ENCODE measurements at places on chromosomes 3 and 15.

DNA sequence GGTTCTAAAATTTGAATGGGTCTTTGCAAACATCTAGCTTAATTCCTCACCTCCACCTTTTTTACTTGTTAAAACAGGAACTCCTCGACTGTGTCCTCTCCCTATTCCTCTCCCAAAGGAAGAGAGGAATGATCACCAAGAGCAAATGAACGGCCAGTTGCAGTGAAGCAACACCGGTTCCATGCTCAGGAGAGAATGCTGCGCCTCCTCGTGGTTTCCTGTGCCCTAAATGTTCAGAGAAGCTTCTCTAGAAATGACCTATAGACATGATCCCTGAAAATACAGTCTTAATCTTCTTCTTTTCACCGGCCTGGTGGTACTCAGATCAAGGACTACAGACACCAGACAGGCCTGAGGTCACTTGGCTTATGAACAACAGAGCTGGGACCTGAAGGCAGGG, 65.1 kb upstream of the GUCA1C start:
- no peak for DNase-seq

DNA sequence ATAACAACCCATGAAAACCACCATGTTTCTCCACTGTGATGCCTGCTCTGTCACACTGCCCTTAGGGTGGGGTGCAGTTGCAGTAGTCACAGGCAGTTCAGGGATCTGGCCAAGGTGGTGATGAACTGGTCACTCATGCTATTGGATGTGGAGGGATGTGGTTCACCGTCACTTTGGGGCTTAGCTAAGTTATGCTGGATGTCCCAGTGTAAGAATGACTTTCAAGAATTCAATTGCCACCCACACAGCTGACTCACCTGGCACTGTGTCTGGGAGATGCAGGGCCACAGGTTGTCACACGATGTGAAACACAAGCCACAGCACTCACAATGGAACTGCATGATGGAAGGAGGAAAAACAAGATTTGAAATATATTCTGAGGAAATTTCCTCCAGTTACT, 146.1 kb upstream of the CTNNB1 start:
- DNase-seq, result no peak

DNA sequence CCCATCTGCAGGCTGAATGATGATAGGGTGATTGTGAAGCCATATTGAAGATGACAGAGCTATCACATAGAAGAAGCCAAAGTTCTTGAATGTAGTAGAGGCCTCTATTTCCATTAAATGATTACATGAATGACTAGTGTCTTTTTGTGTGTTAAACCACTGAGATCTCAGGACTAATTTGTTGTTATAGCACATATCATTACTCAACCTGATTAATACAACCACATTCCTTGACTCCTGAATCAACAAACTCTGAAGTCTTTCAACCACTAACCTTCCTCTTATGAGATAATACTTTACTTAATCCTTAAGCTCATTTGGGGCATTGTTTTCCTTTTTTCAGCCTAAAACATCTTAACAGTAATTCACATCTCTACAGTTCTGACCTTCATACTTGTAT, 564.5 kb upstream of the ADAMTS9 start:
- DNase-seq, result no peak

GRCh38 chr15:63504979-63505841, 817 bp downstream of the USP3 start:
- peak; percentile 50 for DNase-seq

- no peak for DNase-seq
Measured at GRCh38 chr3:43871627-43872245, 181.0 kb downstream of the ABHD5 start.

DNA sequence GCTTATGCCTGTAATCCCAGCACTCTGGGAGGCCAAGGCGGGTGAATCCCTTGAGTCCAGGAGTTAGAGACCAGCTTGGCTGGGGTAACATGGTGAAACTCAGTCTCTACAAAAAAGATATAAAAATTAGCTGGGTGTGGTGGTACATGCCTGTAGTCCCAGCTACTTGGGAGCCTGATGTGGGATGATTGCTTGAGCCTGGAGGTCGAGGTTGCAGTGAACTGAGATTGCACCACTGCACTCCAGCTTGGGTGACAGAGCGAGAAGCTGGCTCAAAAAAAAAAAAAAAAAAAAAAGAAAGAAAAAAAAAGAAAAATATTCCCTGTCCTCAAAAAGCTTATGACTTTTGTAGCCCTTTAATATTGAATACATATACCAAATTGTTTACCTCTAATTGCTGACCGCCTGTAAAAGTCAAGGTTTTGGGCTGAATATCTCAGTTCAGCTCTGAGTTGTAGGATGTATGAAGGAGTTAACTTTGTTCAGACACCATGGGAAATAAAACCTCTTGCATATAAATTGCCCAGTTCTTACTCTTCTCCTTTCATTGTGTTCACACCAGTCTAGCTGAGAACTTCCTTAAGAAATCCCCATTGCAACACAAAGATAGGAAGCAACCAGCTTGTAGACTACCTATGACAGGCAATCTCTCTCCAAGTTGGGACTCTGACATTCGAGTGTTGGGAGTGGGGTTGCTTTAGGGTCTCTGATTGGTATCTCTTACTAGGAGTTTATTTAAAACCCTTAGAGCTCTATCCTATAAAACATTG, 97.6 kb upstream of the RASGRP1 start:
- no peak for DNase-seq

DNA sequence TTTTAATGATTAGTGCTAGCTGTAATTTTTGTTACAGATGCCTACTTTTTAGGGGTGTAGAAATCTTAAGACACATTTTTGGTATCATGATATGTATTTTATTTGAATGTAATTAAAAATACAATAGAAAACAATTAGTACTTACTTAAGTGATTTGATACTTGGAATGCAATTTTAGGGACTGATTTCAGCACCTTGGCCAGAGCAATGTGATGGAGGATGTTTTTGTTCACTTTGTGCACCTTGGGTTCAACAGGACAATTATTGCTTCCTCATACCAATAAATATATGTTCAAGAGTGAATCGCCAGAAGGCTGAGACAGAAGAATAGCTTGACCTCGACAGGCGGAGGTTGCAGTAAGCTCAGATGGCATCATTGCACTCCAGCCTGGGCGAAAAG, 22.3 kb downstream of the GMNC start:
- DNase-seq, result no peak

- no peak for DNase-seq
Measured at GRCh38 chr15:61575597-61575996, 346.5 kb upstream of the RORA start.

GRCh38 chr3:71037775-71038174, 545.8 kb downstream of the FOXP1 start:
- DNase-seq, result no peak

GRCh38 chr15:48966595-48967301, 3.0 kb upstream of the SHC4 start:
- no peak for DNase-seq

GRCh38 chr3:185931777-185932612, 5.8 kb downstream of the TRA2B start:
- DNase-seq, result no peak

- DNase-seq, result peak; percentile 90
Measured at GRCh38 chr3:166829896-166830295, 550.2 kb downstream of the ZBBX start.

DNA sequence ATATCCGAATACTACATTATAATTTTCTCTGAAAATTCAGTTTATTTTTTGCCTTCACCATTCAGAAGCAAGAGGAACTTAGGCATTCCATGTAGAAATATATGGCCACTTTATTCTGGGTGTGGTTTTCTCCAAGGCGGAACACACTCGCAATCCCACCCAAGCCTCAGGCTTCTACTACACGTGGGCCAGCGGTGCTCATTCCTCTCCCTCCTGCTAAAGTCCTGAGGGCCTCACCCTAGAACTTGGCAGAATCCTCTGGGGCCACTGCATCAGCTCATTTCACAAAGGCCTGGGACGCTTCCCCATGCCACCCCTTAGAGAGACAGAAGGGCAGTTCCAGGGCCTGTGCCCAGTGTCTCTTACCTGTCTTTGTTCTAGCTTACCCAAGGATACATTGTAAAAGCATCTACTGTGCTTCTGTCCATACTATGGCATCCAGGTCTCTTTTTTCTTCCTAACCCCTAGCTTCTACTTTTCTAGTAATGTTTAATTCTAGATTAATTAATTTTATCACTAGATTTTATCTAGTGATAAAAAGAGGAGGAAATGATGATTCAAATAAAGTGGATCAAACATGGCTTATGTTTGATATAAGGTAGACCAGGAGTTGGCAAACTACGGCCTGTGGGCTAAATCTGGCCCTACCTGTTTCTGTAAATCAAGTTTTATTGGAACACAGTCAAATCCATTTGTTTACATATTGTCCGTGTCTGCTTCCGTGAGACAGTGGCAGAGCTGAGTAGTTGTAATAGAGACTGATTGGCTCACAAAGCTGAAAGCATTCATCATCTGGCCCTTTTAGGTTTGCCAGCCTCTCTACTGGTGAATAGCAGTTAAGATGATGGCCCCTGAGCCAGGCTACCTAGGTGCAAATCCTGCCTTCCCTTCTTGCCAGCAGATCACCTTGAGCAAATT, 29.8 kb downstream of the LARS2 start:
- peak; percentile 55 for DNase-seq

GRCh38 chr3:39383045-39383880, at the start of gene SLC25A38:
TSS of gene SLC25A38 (plus strand) at chr3:39383370. CDS start at chr3:39383725, 355 bp downstream.
- DNase-seq, result no peak

DNA sequence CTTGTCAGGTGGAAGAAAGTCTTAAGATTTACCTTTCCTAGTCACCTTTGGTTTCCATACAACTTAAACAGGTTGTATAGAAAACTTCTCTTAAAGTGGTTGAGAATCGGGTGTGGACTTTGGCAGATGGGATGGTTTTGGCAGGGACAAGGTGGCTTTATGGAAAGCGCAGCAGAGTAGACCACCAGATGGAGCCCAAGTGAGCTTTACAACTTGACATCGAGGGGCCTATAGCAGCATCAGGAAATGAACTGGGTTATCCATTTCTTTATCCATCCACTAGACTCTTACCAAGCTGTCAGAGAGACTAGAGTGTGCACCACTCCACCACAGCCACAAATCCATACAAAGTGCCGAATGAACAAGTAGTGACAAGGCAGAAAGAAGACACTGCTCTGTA, 85.3 kb upstream of the MBNL1 start:
- DNase-seq, result peak; percentile 45

GRCh38 chr15:92407916-92408315, 14.2 kb downstream of the ST8SIA2 start:
- DNase-seq, result no peak

GRCh38 chr3:120568202-120568531, 28.0 kb upstream of the NDUFB4 start:
- no peak for DNase-seq

GRCh38 chr3:52055537-52056351, 627 bp downstream of the DUSP7 start:
- peak; percentile 28 for DNase-seq

GRCh38 chr3:111151438-111151837, 79.8 kb downstream of the NECTIN3 start:
- DNase-seq, result no peak

GRCh38 chr3:171204942-171205341, 178.4 kb upstream of the SLC2A2 start:
- no peak for DNase-seq

DNA sequence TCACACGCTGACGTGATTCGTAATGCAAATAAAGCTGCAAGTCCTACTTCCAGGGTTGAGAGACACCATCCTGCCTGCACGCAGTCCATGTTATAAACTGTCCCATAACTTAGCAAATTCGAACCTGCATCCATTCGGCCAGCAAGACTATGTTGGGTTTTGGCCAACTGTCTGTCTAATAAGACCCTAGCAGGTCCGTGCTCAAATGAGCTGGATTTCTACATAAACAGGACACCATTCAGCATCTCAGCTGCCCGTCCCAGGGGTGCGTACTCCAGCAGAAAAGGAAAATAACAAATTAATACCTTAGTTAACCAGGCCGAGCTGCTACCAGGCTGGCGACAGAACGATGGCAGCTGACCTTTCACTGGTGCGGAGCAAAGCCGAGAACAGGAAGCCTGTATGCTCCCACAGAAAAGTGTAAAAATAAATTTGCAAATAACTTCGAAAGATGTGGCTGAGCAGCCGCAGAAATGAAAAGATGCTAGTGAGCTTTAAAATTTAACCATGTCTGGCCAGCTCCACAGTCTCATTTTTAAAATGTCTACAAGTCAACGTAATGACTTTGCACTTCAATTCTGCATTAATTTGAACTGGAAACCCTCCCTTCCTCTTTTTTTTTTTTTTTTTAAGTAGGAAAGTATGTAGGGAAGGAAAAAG, 97.1 kb upstream of the SNRPA1 start:
- no peak for DNase-seq

- no peak for DNase-seq
Measured at GRCh38 chr3:145983101-145983500, 177.9 kb downstream of the PLOD2 start.

- DNase-seq, result no peak
Measured at GRCh38 chr3:127754411-127755304, 67.7 kb downstream of the MGLL start.

- no peak for DNase-seq
Measured at GRCh38 chr3:146156666-146157314, 4.2 kb downstream of the PLOD2 start.

DNA sequence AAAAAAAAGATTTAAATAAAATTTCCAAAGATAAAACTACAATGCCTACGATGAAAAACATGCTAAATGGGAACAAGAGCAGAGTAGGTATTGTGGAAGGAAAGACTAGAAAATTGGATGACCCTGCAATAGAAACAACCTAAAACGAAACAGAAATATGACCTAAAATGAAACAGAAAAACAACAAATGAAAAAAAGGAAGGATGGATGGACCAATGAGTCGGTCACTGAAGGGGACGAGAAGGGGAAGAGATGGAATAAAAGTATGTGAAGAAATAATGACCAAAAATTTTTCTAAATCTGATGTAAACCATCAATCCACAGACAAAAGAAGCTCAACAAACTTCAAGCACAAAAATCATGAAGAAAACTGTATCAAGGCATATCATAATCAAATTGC, 44.8 kb downstream of the TBC1D2B start:
- DNase-seq, result no peak

Measured in NCI-H2081 (cell line).